CD4-positive, alpha-beta T cell treated with Interleukin-6 for 4 hours (primary cell): ENCODE measurements at places on chromosomes 3 and 15.

- no peak for DNase-seq
These were observed 73.8 kb downstream of the IQSEC1 start for GRCh38 chr3:12999147-13000140.

- DNase-seq: no peak
These were observed 152.4 kb downstream of the RORA start for GRCh38 chr15:61076598-61077170.

GRCh38 chr3:155661760-155662159 lies 83.1 kb downstream of the PLCH1 start:
- no peak for DNase-seq

GRCh38 chr15:74426404-74427281 lies 7.1 kb downstream of the SEMA7A start:
- DNase-seq: no peak

DNA sequence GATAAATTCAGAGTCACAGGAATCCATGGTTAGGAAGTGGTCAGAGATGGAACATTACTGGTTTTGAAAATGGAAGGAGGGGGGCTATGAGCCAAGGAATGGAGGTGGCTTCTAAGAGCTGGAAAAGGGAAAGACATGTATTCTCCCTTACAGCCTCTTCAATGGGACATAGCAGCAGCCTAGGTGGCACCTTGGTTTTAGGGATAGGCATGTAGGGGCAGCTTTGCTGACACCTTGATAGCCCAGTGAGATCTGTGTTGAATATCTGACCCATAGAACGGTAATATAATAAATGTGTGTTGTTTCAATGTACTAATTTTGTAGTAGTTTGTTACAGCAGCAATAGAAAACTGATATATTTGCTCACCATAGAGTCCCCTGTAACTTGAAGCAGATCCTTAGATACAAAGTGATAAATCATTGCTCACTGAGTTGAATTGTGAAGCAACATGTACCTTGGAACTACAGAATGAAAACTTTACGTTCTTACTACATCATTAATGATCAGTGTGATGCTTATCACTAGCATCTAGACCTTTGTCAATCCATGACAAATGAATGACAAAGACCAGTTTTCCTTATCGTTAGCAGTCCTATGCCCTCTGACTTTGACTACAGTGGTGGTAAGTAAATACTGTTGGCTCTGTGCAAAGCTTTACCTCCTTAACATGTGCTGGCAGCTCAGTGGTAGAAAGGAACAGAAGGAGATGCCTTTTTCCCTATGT lies 53.8 kb downstream of the TMEM45A start:
- no peak for DNase-seq

- no peak for DNase-seq
These were observed 90.0 kb downstream of the PPP2R3A start for GRCh38 chr3:136055491-136055890.

DNA sequence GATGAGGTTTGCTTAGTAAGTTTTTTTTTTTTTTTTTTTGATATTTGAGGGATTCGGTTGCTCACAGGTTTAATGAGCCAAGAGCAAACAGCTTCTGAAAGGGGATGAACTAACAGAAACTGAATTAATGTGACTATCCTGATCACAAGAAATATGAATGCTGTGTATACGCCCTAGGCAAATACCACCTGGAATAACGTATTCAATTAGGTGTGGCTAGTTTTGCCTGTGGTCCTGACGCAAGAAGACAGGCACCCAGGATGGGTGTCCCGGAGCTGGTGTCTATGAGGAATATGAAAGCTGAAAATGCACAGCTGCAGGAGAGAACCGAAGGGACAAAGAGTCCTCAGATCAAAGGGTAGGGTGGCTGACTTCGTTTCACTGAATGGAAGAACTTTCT lies 14.6 kb downstream of the LSG1 start:
- DNase-seq: no peak

DNA sequence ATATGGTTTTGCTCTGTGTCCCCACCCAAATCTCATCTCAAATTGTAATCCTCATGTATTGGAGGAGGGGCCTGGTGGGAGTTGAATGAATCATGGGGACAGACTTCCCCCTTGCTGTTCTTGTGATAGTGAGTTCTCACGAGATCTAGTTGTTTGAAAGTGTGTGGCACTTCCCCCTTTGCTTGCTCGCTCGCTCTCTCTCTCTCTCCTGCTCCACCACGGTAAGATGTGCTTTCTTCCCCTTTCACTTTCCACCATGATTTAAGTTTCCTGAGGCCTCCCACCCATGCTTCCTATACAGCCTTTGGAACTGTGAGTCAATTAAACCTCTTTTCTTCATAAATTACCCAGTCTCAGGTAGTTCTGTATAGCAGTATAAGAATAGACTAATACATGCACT lies 60.7 kb downstream of the GSK3B start:
- no peak for DNase-seq

- no peak for DNase-seq
These were observed 45.5 kb downstream of the NEK11 start for GRCh38 chr3:131072099-131072559.

GRCh38 chr15:46670258-46670657 lies 1035.4 kb downstream of the SQOR start:
- DNase-seq: no peak

- DNase-seq: no peak
These were observed 379.0 kb upstream of the IL12A start for GRCh38 chr3:159609625-159610024.

DNA sequence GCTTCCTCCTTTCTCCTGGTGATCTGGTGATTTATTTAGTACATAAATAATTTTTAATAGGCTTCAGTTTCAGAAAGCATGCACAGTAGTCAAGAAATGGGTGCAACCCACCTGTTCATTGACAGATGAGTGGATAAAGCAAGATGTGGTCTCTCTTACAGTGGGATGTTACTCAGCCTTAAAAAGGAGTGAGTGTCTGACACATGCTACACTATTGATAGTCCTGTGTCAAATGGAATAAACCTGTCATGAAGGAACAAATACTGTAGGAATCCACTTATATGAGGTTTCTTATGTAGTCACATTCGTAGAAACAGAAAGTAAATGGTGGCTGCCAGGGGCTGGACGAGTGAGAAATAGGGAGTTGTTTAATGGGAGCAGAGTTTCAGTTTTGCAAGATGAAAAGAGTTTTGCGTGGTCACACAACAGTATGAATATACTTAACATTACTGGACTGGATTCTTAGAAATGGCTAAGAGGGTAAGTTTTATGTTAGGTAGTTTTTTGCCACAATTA lies 56.0 kb upstream of the PPARG start:
- DNase-seq: no peak

DNA sequence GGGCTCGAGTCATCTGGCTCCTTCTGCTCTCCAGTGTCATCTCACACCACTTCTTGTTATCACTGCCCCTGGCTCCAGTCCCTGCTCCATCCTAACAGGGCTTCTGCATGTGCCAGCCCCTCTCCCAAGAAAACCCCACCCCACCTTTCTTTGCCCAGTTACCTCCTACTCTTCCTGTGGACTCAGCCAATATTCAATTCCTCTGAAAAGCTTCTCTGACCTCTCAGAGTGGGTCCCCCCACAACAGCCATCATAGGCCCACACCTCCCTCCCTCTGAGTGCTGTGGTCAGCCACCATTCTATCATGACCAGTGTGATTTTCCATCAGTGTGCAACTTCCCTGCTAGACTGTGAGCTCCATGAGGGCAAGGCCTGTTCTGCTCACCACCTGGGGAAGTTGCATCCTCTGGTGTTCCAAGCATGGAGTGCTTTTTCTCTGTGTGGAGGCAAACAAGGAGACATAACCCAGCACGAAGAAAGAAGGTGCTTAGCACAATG lies 71.6 kb downstream of the ADCY5 start:
- DNase-seq: no peak

DNA sequence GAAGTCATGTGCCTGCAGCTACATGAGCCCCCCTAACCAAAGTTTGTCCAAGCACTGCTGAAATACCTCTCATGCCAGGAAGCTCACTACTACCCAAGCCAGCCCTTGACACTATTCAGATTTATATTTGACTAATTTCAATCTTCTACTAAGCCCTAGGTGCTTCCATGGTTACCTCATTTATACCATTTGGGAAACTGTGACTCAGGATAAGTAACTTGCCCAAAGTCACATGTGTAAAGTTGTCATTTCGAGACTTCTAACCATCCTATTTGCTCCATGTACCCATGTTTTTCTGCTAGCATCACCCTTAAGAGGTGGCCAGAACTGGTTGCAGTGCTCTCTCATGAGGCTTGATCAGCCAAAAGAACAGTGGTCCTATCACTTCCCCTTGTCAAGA lies 20.7 kb upstream of the TIMP4 start:
- DNase-seq: no peak

DNA sequence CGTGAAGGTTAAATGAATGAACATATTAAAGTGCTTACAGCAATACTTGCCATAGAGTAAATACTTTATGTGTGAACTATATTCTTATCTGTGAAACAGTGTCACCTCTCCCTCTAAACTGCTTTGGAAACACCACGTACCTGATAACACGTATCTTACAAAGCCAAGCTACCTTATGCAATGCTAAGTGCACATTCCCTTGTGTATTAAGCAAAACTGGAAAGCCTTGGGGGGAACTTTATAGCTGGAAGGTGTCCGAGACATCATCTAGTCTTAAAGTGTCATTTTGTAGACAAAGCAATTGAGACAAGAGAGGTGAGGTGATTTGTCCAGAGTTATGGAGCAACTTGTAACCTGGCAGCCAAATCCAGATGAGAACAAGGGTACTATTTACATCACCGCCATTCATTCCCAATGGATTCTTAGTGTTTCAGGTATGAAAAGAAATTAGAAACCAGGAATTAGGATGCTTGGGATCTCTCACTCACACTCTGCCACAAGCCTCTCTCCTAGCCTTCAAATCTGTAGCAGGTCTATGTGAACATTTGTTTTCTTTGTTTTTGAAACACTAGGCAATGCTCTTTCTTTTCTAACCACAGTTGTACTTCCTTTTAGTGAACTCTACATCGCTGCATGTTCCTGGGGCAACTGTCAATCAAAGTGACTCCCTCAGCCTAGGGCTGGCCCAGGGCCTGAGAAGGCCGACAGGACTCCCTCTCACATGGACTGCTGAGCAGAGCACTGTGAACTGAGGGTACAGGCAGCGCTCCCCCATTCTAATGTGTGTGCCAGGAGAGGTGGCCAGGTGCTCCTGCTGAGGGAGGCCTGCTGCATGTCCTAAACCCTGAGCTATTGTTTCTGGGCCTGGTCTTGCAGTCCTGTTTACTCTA lies 13.9 kb upstream of the MGLL start:
- DNase-seq: no peak

DNA sequence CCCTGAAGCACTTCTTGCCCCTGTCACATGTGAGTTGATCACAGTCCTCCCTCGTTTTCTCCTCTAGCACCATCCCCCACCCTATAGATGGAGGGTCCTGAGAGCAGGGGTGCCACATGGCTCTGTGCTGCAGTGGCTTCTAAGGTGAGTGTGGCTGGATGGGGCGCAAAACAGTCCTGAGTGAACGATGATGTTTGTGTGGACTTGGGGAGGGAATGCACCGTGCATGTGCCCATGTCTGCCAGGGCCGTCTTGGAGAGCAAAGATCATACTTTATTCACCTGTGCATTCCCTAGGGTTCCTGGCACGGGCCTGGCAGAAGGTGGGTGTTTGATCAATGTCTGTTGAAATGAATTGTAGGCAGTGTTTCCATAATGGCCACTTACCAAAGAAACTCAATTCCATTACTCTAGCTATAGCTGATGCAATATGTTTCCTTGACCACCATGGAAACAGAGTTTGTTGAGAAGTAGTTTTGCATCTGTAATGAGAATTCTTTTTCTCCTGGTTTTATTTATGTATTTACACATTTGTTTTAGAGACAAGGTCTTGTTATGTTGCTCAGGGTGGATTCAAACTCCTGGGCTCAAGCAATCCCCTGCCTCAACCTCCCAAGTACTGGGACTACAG lies 58.0 kb downstream of the ABTB1 start:
- DNase-seq: no peak

GRCh38 chr3:82044930-82045705 lies 283.7 kb upstream of the GBE1 start:
- DNase-seq: no peak

- DNase-seq: no peak
These were observed 461.7 kb upstream of the PROK2 start for GRCh38 chr3:72246685-72247084.

DNA sequence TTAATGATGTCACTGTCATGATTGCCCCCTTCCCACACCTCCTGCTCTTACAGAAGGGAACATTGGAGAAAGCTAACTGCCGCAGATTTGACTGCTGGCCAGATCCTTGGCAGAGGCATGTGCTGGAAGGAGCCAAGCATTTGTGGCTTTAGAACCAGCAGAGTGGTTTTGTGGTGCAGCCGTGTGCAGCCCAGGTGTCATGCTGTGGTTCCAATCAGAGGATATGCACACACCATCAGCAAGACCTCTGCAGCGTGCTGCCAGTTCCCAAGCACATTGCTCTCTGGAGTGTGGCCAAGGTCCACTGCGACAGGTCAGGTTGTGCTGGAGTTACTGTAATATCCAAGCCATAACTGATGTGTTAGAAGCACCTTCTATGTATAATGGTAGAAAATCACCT lies 61.6 kb downstream of the OTOL1 start:
- DNase-seq: no peak

DNA sequence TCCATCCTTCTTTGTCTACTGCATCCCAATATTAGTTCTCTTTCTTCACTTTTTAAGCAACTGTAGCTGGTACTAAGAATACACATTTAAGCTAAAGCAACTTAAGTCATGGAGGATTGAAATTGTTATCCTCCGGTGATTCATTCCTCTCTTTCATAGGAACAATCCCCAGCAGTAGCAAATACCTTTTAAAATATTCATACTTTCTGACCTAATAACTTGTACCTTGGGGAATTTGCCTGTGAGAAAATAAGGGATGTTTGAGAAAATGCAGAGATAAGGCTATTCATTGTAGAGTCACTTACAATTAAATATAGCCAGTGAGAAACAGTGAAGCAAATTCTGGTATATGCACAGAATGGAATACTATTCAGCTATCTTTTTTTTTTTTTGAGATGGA lies 66.0 kb downstream of the VPS13C start:
- no peak for DNase-seq

GRCh38 chr3:169748670-169749069 lies 16.2 kb downstream of the TERC start:
- DNase-seq: no peak

- no peak for DNase-seq
These were observed 82.0 kb upstream of the XXYLT1 start for GRCh38 chr3:195352895-195353488.

GRCh38 chr3:182957676-182958266 lies 22.6 kb downstream of the DCUN1D1 start:
- DNase-seq: no peak

DNA sequence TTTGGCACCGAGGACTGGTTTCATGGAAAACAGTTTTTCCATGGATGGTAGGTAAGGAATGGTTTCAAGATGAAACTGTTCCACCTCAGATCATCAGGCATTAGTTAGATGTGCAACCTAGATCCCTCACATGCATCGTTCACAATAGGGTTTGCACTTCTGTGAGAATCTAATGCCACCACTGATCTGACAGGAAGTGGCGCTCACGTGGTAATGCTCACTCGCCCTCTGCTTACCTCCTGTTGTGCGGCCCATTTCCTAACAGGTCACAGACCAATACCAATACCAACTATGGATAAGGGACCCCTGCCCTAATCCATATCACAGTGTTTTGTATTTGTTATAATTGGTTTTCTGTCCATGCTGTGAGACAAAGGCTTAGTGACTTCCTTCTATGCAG lies 58.9 kb downstream of the SLMAP start:
- peak; percentile 64 for DNase-seq
